Right lobe of liver (tissue), 6 donors: ENCODE measurements at places on chromosomes 12 and 14. TPM values are rescaled to one million over a fixed set of nuclear protein-coding genes. Genes with fewer than 3 reads are reported as not detected.

Gene IFNG-AS1
- not detected for total RNA-seq

Gene RAD9B
- 0.51 TPM for total RNA-seq

Gene CYP27B1
- 1.1 TPM for total RNA-seq

Gene NPAS3
- 0.11 TPM for total RNA-seq

Gene DLGAP5
- 0.39 TPM for total RNA-seq

Gene AQP5
- not detected for total RNA-seq

Gene CLEC4A
- 0.63 TPM for total RNA-seq

Gene EID3
- total RNA-seq, result 1.3 TPM
